ENCODE measurements at places on chromosomes 7 and 10.

- DNase-seq, result no peak
These were observed 23.8 kb downstream of the SCIN start for GRCh38 chr7:12594122-12594897.

GRCh38 chr10:24685958-24686540, 37.6 kb downstream of the ARHGAP21 start:
- no peak for DNase-seq

DNA sequence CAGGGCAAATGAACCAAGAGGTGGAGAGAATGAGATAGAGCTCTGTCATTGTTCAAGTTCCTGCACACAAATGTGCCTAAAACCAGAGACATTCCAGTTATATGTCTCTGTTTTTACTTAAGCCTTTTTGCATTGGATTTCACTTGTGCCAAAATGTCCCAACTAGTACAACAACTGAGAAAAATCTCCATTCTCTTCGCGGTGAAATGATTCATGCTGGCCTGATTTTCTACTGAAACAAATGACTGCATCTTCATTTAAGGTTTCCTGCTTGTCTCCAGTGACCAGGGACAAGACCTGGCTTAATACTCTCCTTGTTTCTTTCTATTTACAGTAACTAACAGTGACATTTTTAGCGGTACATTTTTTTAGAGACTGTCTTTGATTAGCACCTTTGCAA, 714.9 kb downstream of the KCNMA1 start:
- no peak for DNase-seq

- no peak for DNase-seq
These were observed 3.0 kb upstream of the NANOS1 start for GRCh38 chr10:119026301-119027110.

GRCh38 chr10:47121336-47121735, 178.7 kb upstream of the GDF10 start:
- DNase-seq, result no peak

GRCh38 chr10:95121904-95122303, 52.6 kb upstream of the CYP2C8 start:
- DNase-seq, result no peak

GRCh38 chr10:72322280-72323058, 32.2 kb downstream of the DNAJB12 start:
- no peak for DNase-seq

DNA sequence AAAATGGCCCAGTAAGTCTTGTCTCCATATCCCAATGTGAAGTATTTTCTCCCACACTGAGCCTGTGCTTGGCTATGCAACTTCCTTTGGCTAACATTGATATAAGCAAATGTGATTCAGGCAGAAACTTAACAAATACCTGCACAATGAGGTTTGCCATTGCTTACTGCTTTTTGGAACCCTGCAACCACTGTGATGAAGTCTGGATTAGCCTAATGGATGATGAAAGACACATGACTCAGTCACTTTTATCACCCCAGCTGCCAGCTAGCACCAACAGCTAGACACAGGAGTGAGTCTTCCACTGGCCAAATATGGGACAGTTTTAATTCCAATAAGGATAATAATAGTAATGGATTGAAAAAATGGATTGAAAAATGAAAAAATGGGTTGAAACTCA, 854.5 kb downstream of the GRM8 start:
- DNase-seq, result no peak

DNA sequence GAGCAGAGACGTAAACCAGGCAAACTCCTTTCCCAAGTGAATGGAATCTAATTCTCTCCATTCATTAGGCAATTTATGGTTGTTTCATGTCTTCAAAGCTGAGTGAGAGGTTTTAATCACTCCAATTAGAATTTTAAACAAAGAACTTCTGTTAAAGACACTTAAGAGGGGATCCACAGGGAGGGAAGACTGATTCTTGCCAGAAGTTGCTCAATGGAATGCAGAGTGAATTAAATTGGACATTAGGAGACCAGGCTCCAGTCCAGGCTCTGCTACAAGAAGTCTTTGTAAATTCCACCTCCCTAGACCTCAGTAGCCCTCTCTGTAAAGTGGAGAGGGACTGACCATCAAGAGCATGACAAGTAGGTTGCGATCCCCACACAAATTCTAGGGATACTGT, 130.7 kb upstream of the TMEM72 start:
- no peak for DNase-seq

GRCh38 chr10:10165415-10165814, 852.3 kb upstream of the CELF2 start:
- DNase-seq, result no peak

GRCh38 chr10:132076578-132077081, 10.9 kb downstream of the JAKMIP3 start:
- no peak for DNase-seq

DNA sequence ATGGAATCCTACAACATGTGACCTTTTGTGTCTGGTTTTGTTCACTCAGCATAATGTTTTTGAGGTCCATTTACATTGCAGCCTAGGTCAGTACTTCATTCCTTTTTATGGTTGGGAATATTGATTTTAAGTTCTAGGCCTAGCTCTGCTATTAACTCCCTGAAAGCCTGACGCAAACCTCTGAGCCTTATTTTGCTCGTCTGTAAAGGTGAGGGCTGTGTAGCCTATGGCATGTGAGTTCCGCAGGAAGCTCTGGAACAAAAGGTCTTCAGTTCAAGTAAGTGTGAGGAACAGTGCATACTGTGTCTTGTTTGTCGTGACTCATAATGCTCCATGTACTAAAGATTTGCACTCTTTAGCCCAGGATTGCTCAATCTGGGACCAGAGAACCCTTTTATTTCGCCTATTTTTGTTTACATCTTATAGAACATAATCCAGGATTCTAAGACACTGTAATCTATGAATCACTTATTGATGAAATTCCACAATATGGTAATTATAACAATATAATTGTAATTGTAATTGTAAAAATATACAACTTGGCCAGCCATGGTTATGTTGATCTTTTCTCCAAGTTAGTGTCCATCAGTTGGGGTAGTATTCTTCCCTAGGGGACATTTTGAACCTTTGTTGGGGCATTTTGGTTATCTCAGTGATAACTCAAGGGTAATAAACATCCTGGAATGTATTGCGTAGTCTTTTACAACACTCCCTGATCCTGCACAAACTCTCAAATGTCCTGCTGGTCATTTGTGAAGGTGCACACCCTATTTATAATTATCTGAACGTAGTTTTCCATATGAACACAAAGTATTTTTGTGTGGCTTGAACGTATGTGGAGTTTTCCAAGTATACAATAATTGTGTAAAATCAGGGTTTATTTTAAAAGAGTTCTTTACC, 184.7 kb downstream of the VTI1A start:
- DNase-seq, result no peak

DNA sequence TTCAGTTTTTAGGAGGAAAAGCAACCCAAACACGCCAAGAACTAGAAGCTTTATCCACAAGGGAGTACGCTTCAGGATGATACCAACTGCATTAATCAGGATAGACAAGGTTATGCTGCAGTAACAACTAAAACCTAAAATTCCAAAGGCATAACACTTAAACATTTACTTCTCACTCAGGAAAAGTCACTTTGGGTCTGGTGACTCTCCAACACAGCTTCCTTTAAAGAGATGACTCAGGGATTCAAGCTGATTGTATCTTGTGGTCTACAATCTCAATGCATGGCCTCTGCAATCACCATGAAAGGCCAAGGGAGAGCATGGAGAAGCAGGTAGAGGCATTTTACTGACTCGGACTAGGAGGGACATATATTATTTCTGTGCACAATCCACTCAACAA, 315.8 kb downstream of the KCNMA1 start:
- no peak for DNase-seq
